ENCODE measurements at places on chromosomes 5 and 9.

DNA sequence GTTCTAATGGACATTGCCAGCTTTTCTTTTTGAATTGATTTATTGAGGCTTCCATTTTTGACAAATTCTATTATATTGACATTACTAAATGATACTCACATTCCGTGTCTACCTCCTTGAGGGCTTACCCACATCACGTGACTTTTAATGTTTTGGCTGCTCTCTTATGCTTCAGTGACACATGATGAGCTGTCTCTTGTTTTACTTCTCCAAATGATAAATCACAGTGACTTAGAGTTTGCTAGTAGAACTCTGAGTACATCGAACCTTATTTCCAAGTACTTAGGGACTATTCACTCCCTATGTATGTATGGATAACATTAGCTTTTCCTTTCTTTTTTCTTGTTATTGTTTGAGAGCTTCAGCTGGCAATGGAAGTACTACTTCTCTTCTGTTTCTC is 169.8 kb upstream of the KCNN2 start:
- no peak for DNase-seq

DNA sequence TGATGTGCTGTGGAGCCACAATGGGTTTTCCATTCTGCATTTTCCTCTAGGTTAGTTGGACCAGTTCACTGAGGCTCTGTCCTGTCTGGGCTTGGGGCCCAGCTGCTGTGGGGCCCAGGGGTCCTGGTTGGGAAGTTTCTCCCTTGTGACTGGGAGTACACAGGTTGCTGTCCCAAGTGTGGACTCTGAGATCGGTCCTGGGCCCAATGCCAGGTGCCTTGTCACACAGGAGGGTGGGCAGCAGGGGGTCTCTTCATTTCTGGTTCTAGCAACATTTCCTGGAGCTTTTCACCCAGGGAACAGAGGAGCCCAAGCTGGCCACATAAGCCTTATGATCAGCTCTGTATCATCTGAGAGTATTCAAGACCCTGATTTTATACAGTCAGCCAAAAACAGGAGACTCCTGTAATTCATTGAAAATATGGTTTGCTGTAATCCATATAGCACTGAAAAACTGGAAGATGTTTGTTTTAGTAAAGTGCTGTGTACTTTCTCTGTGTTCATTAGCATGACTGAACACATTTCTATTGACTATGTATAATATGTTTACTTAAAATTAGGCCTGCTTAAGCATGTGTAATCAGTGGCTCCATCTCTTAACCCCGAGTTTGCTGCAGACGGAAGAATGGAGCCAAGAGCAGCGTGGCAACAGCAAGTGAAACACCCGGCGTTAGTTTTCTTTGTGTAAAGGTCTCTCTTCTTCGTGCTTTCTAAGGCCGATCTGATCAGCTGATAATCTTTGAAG is 62.5 kb downstream of the MVB12B start:
- no peak for DNase-seq

- DNase-seq = no peak
Observed at GRCh38 chr5:36619012-36619635, 12.7 kb downstream of the SLC1A3 start.

DNA sequence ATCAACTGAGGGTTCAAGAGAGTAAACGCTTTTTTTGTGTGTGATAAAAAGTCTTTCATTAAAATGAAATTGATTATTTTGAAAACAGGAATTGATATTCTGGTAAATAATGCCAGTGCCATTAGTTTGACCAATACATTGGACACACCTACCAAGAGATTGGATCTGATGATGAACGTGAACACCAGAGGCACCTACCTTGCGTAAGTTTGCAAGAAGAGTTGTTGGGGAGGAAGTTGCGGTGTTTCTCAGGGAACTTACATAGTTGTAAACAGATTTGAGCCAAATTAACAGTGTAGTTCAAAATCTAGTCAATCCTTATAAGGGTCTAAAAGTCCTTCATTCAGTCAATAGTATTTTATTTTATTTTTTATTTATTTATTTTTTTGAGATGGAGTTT is 28.9 kb downstream of the HSDL2 start:
- DNase-seq = no peak

GRCh38 chr5:179599100-179599499 is 24.4 kb downstream of the HNRNPH1 start:
- no peak for DNase-seq

DNA sequence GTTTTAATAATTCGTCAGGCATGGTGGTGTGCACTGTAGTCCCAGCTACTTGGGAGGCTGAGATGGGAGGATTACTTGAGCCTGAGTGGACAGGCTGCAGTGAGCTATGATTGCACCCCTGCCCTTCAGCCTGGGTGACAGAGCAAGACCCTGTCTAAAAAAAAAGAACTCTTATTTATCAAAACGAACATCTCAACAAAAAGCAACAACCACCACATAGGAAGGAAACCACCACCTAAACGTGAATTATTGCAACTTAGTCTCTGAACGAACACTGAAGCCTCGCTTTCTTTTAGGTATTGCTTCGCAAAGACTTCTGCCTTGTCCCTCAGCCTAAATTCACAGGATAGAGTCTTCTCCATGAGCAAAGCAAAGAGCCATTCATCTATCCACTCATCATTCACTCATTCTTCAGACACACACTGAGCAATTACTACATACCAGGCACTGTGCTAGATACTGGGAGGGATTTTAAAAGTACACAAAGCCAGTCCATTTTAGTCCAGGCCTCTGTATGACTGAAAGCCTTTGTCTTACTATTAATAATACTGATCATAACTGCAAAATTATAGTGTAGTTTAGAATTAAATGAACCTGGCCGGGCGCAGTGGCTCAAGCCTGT is 57.4 kb downstream of the THBS4 start:
- no peak for DNase-seq

DNA sequence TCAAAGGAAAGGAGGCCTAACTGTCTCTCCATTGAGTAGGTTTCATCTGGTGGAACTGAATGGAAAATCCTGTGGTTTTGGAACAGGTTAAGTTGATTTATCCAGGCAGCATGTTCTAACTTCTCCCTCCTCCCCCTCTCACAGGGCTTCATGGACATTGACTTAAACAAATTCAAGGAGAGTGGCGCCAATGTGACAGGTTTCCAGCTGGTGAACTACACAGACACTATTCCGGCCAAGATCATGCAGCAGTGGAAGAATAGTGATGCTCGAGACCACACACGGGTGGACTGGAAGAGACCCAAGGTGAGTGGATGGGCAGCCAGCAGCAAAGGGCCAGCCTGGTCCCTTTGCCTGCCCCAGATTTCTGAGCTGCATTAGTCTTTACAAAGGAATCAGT is 183.9 kb downstream of the GRIA1 start:
- no peak for DNase-seq

- peak; percentile 73 for DNase-seq
Observed at GRCh38 chr5:110726249-110727024, at the start of gene TMEM232. Gene TMEM232 (minus strand): TSS chr5:110726671. CDS start chr5:110667352, 59,319 bp downstream.

DNA sequence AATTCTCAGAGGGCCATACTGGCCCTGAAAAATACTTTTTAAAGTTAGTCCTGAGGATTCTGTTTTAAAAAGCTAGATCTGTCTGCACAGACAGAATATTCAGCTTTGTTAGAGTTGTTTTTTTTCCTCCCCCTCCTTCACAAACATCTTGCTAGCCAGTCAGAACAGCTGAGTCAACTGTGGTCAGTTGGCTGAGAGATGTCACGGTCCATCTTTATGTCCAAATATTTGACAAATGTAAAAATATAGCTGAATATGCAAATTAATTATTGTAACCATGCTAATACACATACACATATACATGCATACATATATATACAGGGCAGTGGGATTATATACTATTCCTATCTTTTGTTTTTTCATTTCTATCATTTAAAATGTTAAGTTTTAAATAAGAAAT is 33.9 kb downstream of the UNC13B start:
- DNase-seq = no peak

- no peak for DNase-seq
Observed at GRCh38 chr5:178121391-178122276, 8.3 kb downstream of the N4BP3 start.

GRCh38 chr5:108760512-108760911 is 12.8 kb downstream of the FER start:
- DNase-seq = no peak

GRCh38 chr9:70593241-70593640 is 178.8 kb upstream of the KLF9 start:
- no peak for DNase-seq

DNA sequence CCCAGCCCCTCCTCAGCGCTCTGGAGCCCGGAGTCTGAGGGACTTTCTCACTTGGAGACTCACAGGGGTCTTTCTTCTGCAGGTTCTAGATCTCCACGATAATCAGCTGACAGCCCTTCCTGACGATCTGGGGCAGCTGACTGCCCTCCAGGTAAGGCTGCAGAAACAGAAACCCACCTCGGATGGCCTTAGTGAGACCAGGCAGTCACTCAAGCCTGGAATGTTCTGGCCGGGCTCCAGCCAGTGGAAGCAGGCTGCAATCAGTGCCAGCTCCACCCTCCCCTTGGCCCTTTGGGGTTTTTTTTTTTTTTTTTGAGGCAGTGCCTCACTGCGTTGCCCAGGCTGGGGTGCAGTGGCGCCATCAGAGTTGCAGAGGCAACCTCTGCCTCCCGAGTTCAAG is 7.6 kb downstream of the LRSAM1 start:
- DNase-seq = no peak

- DNase-seq = no peak
Observed at GRCh38 chr5:68484307-68485068, 268.9 kb downstream of the PIK3R1 start.

- no peak for DNase-seq
Observed at GRCh38 chr9:78848061-78848460, 551.1 kb downstream of the PSAT1 start.

- no peak for DNase-seq
Observed at GRCh38 chr9:114430457-114430856, 42.7 kb upstream of the AKNA start.

GRCh38 chr5:87605663-87606062 is 192.9 kb upstream of the CCNH start:
- DNase-seq = no peak
